ENCODE measurements at places on chromosomes 2 and 18.
A peak's percentile ranks its signal among the peaks of the same experiment; 100 is the strongest.

- DNase-seq: peak; percentile 49
Observed at GRCh38 chr2:54603357-54603756, 120.1 kb upstream of the EML6 start.

DNA sequence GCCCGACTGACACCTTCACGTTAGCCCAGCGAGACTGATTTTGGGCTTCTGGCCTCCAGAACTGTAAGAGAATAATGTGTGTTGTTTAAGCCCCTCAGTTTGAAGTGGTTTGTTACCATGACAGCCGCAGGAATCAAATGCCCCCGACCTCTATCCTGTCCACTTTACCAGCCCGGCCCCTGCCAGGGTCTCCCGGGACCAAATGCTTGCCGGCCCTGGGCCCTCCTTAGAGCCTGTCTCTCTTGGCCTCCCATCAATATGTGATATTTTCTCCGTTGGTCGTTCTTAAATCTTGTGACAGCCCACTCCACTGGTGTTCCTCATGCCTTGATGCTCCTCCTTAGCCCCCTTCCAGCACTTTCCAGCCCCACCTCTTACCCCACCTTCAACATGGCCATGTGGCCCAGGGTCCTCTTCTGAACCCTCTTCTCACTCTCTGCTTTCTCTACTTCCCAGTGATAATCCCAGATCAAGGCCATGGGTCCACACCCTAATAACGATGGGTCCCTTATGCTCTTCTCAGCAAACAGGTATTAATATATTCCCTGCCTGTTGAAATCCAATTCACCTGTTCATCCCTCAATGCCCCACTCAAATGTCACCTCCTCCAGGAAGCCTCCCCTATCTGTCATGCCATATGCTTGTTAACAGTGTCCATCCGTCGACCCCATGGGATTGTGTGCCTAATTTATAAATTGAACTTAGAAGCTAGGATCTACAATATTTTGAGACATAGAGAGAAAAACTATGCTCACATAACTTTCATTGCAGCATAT, 192.8 kb downstream of the ZFP36L2 start:
- no peak for DNase-seq

DNA sequence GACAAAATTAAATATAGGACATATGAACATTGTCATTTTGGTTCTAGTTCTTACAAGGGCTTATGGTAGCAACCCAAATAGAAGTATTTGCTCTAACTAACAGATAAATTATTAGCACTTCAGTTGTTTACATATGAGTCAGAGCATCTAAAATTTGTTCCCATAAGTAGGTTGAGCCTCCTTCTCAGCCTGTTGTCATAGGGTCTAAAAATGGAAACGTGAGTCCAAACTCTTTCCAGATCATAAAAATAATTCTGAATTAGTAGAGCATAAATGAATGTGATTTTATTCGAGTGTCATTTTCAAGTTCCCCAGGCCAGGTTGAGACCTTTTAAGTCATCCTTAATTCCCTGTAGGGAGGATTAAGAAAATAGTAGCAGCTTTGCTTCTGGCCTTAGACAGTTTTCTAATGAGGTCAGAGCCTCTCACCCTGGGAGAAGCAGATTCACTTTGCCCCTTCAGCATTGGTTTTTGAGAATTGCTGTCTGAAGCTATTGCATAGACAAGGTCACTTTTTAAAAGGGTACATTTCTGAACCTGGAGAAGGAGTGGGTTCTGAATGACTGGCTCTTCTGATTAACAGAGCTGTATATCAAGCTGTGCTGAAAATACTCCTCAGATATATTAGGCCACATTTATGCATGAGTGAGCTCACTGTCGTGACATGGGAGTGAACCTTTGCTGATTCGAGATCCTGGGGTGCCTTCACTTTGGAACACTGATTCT, 164.3 kb downstream of the NEDD4L start:
- no peak for DNase-seq

DNA sequence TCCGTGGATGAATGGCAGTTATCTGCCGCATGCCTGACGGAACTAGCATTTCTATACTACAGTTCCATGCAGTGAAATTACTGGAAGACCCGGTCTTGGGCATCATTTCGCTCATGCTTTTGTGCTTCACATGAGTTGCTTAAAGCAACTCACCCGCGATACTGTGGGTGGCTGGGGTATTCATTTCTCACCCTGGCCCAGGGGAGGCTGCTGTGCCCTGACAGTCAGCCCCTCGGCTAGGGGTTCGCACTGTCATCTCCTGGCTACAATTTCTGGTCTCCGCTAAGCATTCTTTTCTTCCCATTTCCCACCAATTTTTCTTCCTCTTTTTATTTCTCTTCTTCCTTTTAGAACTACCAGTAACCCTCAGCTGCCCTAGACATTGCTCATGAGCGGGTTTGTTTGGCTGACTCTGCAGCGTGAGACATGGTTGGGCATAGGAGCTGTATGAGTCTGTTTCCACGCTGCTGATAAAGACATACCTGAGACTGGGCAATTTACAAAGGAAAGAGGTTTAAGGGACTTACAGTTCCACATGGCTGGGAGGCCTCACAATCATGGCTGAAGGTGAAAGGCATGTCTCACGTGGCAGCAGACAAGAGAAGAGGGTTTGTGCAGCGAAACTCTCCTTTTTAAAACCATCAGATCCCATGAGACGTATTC, 16.5 kb upstream of the CNDP2 start:
- no peak for DNase-seq

GRCh38 chr18:24543795-24544498, 83.5 kb downstream of the HRH4 start:
- no peak for DNase-seq

DNA sequence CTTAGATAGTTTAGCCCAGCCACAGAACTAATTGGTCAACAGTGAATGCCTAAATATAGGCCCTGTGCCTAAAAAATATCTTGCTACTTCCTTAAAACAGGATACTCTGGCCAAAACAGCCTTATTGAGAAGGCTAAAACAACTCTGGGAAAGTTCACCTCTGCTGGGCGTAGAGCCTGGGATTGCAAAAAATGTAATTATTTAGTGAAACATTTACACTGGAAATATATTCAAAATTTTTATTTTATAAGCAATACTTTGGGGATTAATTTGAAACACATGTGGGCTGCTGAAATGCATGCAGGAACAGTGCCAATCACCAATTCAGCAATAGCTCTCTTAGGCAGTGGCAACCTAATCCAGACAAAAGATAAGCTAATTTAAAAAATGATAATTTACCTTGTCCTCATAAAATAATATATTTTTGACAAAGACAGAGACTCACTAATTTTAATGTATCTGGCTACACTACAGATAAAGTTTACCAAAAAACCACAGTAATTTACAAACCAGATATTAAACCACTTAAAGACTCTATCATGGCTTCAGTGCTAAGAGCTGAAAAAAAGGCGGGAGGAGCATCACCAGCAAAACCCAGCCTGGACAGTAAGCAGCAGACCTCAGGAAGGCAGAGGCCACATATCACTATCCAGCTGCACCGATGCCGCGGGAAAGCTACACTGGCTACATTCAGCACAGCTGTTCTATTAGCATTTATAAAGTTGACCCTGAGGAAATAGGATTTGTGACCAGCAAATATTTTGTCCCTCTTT, 18.5 kb downstream of the TRAK2 start:
- no peak for DNase-seq

DNA sequence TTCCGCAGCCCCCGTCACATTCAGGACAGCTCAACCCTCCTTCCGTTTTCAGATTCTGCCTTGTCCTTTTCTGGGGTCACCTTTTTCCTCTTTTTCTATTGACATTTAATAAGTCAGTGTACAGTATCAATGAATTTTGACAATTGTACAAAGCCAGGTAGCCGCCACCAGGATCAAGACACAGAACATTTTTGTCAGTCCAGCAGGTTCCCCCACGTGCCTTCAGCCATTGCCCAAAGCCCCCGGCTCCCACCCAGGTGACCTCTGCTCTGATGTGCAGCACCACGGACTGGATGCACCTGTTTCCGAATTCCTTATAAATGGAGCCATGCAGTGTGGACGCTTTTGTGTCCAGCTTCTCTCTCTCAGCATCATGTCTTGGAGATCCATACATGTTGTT, 30.0 kb downstream of the CROCC2 start:
- DNase-seq: no peak

DNA sequence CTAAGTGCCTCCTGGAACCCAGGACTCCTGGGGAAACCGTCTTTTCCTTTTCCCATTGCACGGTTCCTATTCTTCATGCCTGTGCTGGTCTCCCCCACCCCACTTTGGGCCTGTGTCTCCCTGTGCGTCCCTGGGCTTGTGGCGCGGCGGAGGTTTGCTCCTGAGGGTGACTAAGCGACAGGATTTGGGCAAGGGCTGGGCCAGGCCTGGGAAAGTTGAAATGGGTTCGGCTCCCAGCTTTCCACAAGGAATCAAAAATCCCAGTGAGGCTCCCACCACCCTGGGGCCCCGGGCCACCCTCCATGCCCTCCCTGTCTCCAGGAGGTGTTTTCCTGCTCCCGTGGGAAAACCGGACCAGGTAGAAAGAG, 197.6 kb downstream of the NDUFA10 start:
- DNase-seq: no peak

DNA sequence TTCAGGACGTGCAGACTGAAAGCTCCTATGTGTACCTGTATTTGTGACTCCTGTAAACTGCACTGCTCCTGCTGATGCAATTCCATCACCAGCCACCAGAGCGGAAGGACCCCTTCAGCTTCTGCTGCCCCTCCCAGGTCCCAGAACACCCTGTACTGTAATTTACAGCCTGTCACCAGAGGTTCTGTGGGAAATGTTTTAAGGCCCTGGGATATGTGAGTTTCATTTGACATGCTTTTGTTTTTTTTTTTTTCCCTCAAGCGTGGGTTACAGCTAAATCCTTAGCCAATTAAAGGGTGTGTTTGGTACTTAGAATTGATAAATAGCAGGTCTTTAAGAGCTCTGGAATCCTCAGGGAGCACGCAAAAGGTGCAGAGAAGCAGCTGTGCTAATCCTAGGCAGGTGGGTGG, 79.4 kb downstream of the KCTD1 start:
- DNase-seq: no peak

GRCh38 chr2:107259408-107260195, 373.6 kb upstream of the ST6GAL2 start:
- DNase-seq: no peak

DNA sequence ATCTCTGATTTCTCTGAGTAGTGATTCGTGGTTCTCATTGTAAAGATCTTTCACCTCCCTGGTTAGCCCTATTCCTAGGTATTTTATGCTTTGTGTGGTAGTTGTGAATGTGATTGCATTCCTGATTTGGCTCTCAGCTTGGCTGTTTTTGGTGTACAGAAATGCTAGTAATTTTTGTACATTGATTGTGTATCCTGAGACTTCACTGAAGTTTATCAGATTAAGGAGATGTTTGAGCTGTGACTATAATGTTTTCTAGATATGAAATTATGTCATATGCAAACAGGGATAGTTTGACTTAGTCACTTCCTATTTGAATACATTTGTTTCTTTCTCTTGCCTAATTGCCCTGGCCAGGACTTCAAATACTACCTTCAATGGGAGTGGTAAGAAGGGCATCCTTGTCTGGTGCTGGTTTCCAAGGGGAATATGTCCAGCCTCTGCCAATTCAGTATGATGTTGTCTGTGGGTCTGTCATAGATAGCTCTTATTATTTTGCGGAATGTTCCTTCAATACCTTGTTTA, 251.9 kb upstream of the ZNF804A start:
- no peak for DNase-seq

DNA sequence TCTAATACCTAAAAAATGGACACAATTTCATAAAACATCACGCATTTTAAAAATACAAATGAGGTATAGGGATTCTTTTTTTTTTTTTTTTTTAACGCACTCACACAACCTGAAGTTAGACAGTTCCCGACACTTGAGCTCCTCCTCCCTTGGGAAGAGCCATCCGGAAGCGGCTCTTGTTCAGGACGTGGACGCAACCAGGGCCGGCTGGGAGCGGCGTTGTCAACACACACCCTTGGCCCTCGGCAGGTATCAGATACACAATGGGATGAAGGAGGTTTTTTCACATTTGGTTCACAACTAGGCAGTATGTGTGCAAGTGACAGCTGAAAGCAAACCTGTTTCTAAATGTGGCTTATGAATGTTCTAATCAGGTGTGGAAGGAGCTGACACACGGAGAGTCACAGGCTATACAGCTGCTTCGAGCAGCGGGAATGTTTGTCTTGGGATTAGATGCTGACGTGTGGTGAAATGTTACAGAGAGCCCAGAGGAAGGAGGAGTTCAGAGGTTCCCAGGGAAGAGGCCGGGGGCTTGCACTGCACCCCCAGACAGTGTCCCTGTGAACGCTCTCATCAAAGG, 111.1 kb downstream of the PXDN start:
- DNase-seq: no peak

DNA sequence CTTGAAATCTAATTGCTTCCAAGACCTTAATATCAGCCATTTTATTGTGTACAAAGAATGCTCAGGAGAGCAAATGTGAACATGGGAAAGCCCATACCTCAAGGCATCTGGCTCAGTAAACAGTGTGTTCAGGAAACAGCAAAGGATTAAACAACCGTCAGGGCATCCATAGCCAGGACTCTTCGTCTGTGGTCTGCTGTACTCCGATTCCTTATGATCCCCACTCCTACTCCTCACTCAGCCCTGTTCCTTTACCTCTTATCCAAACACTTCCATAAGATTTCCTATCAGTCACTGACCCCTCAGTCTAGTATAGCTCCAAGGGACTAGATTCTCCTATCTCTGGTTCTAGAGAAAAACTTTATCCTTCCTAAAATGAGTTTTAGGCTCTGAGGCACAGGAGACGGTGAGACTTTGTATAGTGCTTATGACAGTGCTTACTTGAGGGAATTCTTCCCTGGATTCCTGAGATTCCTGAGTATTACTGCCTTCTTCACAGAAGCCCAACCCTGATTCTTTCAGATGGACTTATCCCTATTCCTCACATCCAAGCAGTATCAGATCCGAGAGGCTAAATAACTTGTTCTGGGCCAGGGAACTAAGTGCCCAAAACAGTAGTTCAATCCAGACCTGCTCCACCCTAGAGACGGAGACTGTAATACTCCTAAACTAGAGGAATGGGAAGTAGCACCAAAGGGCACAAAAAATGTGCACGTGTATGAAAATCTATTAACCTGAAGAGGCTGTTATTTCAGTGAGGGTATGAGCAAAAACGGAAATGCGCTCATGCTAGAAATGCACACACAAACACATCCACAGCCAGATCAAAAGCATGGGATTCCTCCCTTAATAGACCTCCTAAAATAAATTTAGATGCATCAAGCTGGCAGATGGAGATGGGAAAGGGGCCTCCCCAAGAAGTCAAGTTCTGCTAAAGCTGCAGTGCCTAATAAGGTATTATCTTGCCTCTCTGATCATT, 42.1 kb upstream of the SIGLEC15 start:
- DNase-seq: no peak
